ENCODE measurements at places on chromosomes 2 and 18.

- DNase-seq: no peak
These were observed 287.6 kb downstream of the CAMKMT start for GRCh38 chr2:44649381-44649780.

- DNase-seq: no peak
These were observed 71.1 kb downstream of the MTA3 start for GRCh38 chr2:42639340-42640077.

DNA sequence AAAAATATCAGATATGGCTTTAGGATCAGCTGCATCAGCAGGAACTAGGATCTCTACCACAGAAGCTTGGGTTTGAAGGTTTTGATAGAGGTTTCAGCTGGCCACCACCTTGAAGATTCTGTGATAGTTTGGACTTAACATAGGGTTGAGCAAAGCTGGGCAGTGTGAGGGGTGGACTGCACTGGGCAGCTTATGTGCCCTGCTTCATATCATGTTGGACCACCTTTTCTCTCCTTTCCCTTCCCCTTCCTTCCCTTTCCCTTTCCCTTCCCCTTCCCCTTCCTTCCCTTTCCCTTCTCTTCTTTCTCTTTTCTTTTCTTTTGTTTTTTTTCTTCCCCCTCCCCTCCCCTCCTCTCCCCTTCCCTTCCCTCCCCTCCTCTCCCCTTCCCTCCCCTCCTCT lies 196.3 kb upstream of the CXCR4 start:
- no peak for DNase-seq

DNA sequence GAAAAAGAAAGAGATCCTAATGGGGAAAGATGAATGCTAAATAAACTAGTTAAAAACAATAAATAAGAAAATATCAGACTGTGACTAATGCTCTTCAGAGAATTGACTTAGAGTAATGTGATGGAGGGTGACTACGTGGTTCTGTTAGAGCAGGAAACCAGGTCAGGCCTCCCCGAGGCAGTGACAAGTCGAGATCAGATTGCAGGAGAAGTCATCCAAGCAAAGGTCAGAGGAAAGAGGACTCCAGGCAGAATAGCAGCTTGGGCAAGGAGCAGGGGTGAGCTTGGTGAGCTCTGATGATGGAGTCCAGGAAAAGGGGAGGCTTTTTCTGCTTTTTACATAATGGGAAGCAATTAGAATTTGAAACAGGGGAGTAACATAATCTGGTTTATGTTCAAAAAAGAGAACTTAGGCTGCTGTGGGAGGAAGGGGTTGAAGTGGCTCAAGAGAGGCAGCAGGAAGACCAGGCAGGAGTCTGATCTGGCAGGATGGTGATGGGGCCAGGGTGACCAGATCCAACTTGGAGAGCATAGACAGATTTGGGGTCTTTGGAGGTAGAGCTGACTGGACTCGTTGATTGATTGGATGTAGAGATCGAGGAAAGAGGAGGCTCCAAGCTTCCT lies 27.3 kb upstream of the ITGB6 start:
- no peak for DNase-seq

- DNase-seq: no peak
These were observed 47.2 kb downstream of the METTL8 start for GRCh38 chr2:171386627-171387026.

GRCh38 chr18:76499637-76500340 lies 4.7 kb upstream of the ZNF516 start:
- DNase-seq: no peak

- DNase-seq: no peak
These were observed 440.4 kb downstream of the CCDC85A start for GRCh38 chr2:56624181-56624580.

- no peak for DNase-seq
These were observed 5.8 kb downstream of the HTRA2 start for GRCh38 chr2:74535440-74535965.

- no peak for DNase-seq
These were observed 626.0 kb downstream of the ADCYAP1 start for GRCh38 chr18:1530650-1531049.

DNA sequence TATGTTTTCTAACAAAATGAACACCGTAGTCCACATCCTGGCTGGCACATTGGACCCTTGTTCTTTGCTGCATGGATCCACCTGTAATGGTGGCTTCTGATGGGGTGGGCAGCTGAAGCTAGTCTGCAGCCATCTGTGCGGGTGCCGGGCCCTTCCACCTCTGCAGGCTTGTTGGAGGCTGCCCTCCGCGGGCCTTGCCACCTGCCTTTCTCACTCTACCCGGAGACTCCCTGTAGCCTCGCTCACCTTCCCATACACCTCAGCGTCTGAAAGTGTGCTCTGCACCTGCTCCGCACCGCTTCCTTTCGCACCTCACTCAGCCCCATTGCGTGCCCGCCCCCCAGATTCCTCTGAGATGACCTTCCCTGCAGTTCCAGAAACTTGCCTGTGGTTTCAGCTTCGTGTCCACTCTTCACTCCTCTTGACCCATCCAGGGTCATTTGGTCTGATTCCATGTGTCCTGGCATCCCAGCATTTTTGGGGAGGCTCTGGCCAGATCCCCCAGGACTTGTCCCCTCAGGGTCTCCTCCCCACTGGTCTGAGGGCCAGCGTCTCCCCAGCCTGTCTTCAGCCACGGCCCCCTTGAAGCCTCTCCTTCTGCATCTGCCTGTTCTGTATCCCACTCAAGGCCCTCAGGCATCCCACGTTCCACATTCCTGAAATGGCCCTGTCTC lies 18.2 kb downstream of the ATG4B start:
- no peak for DNase-seq

DNA sequence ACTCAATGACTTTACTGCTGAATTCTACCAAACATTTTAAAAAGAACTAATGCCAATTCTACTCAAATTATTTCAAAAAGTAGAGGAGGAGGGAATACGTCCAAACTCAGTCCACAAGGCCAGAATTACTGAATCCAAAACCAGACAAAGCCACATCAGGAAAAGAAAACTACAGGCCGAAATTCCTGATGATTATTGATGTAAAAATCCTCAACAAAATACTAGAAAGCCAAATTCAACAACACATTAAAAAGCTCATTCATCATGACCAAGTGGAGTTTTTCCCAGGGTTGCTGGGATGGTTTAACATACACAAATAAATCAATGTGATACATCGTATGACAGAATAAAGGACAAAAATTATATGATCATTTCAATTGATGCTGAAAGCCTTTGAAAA lies 103.9 kb upstream of the UBE2E3 start:
- DNase-seq: no peak

DNA sequence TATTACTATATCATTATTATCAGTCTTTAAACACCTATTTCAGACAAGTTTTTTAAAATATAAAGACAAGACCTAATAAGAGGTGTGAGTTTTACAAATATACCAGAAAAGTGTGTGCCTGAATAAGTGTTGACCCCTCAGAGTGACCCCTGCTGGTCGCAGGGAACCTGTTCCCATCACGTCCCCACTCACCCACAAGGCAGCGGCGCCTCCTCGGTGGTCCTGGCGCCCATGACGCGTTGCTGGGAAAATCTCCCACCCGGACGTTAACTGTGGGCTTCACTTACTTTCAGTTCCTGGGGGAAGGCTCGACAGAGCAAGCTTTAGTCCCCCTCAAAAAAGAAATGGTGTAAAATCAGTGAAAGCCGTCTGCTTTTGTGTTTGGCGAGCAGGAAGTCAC lies 93.5 kb downstream of the TMEM18 start:
- no peak for DNase-seq

GRCh38 chr2:65279756-65280155 lies 52.1 kb downstream of the ACTR2 start:
- no peak for DNase-seq

GRCh38 chr18:45330170-45330594 lies 285.1 kb upstream of the SLC14A2 start:
- DNase-seq: no peak

DNA sequence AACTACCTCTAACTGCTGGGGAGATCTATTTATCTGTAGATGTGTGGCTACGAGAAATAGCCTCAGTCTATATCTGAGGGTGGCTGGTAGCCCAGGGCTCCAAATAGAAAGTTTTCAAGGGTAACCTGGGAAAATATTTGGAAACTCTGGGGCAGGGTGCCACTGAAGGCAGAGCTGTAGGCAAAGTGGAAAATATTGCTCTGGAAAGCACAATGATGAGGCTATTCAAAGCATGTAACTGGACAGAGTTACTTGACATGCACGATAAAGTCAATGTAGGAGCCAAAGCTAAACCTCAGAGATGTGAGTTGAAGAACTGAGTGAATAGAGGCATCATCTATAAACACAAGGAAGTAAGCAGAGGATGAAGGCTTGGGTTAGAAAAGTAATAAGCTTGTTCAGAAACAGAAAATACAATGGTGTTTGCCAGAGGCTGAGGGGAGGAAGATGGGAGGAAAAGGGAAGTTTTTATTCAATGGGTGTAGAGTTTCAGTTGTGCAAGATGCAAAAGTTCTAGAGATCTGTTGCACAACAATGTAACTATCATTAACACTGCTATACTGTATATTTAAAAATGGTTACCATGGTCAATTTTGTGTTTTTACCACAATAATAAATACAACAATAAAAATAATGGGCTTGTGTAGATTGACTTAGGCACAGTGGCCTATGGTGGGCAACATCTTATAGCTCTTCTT lies 171.6 kb downstream of the MBD2 start:
- no peak for DNase-seq
